CD8-positive, alpha-beta T cell (primary cell): ENCODE measurements at places on chromosomes 4 and X.

DNA sequence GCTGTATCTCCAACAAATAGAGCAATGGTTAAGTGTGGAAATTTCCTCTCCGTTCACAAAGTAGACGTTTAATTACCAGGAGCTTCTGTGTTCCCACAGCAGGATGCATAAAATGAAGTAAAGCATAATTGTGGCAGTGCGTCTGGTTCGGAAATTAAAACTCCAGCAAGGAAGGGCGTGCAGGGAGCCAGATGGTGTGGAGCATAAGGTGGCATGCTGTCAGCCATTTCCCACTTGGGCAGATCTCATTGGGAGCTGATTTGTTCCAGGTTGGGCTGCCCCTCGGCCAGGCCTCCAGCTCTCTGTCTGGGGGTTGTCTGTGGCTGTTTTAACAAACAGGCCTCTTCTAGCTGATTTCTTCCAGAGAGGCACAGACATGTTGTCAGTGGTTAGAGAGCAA, 182.1 kb upstream of the CLNK start:
- DNase-seq: no peak

DNA sequence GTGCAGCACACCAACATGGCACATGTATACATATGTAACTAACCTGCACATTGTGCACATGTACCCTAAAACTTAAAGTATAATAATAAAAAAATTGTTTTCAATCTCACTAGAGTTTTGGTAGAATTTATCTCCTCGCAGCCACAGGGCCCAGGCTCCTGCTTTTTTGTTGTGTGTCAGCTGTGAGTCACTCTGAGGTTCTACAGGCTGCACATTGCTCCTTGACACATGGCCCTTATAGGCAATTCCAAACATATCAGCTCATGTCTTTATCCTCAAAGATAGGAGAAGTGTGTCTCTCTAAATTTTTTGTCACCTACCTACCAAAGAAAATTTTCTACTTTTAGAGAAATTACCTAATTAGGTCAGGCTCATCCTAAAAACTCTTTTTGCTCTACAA, 252.1 kb upstream of the ADGRL3 start:
- no peak for DNase-seq

GRCh38 chr4:140952717-140953116, 180.6 kb downstream of the RNF150 start:
- DNase-seq: no peak

DNA sequence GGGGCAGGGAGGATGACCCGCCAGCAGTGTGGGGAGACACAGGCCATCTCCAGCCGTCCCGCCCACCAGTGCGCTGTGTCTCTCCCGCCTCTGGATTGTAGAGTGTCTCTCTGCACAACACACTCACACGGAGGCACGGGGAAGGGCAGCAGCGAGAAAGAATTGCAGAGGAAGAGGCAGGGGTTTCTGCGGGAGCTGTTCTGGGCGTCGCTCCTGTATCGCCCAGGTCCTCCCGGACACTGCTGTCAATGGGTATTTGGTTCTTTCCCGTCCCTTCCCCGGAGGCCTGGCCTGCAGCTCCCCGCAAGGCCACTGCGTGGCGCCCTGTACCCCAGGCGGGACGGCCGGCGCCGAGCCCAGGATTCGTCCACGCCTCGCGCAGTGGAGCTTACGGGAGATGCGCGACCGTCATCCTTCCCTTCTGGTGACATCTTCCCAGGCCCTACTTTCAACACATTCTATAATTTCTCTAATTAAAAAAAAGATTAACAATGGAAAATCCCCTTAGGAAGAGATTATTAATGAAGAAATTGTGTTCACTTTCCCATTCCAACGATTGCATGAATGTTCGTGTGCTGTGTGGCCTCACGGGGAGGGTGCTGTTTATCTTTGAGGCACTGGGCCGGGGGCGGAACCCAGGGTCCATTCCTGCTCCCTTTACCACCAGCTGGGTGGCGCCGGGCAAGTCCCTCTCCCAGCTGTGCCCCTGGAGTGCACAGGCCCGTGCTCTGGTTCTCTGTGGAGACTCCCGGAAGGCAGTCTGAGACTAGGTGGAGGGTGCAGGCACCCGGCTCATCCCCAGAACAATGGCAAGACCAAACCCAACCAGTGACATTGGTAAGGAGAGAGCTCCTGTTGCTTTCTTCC, 95.7 kb downstream of the CPZ start:
- DNase-seq: no peak

GRCh38 chrX:24027086-24027485, at the start of gene KLHL15:
Gene KLHL15, minus strand, starts transcription at chrX:24027186. Its CDS starts 20,493 bp downstream, at chrX:24006693.
- DNase-seq: no peak

DNA sequence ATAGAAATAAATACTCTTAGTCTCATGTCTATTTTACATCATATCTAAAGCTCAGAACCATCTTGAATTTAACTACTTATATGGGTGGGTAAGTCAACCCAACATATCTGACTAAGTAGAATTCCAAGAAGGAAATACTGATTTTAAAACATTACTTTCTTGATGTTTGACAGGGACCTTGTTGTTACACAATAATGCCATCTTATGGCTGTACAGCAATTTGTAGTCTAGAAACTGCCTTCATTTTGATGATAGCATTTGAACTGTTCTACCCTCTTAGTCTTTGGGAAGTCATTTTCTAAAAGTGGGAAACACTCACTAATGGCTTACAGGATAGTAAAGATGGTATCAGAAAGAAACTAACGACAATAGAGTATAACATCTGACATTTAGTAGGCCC, 929.5 kb downstream of the DMD start:
- DNase-seq: no peak
